ENCODE measurements at places on chromosomes 3 and 15.

DNA sequence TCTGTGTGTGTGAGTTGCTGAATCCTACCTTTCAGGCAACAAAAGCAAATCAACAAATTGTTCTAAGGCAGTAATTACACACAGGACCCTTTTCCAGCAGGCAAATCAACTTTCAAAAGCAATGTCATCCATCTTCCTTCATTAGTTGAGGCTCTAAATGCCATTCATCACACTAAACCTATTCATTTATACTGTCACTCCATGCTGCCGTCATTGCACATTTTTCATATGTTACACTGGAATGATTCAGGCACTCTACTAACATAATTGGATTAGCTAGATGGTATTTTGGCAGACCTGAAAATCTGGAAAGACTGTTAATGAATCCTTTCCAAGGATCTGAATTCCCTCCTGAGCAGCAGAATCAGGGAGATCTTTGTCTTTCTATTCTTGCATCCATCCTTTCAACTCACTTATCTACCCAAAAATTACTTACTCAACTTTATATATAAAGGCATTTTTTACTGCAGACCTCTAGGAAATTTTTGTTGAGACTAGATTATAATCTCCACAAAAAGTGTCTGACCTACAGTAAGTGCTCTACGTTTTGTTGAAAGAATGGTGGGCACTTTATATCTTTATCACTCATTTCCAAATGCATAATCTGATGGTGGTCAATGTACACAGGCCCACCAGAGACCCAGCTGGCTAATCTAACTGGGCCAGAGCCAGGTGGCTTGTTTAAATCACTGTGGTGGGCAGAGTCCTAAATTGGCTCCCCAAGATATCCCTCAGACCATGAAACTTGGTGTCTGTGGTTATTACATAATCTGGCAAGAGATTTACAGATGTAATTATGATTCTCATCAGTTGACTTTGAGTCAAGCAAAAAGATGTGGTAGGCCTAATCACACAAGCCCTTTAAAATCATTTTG lies 25.0 kb downstream of the MIX23 start:
- no peak for DNase-seq

DNA sequence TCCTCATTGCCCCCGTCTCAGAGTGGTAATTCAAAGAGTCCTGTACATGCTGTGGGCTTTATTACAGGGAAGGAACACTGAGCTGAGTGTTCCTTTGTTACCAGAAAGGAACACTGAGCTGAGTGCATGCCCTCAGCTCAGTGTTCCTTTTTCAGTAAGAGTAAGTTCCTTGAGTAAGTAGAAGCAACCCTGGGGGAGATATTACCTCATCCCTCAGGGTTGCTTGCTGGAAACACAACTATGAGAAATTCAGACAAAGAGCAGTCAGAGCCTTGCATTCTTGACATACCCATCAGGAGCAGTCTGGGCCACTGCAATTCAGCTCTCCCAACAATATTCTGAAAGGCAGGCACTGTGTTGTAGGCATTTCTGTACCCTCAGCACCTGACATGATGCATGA lies 17.0 kb downstream of the CHRM5 start:
- DNase-seq: no peak

DNA sequence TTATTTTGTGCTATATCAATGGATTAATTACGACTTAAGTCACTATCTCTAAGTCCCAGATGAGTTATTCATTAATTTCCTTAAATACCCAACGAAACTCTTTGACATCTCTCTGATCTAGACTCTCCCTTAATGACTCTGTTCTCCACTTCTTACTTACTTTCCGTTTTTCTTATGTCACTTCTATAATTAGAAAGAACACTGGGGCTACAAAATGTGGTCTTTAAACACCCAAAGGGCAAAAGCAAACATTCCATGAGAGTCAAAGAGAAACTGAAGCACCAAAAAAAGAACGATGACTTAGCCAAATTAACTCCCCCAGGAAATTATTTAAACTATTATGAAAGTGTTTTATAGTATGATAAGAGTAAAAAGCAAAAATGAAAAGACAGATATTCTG lies 166.4 kb upstream of the UBE2E2 start:
- DNase-seq: no peak

DNA sequence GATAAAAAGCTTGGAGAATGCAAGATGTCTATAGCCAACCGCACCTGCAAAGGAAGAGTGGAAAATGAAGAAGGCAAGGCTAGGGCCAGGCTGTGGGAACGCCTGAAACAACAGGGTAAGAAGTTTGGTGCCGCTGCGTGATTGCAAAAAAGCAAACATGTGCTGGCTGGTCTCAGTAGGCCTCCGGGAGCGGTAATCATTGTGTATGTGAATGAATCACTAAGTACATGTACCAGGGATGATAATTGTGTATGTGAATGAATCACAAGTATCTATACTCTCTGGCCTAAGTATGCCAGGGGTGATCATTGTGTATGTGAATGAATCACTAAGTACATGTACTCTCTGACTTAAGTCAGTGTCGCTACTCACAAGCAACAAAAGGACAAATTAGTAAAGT lies 40.3 kb upstream of the PARL start:
- no peak for DNase-seq

DNA sequence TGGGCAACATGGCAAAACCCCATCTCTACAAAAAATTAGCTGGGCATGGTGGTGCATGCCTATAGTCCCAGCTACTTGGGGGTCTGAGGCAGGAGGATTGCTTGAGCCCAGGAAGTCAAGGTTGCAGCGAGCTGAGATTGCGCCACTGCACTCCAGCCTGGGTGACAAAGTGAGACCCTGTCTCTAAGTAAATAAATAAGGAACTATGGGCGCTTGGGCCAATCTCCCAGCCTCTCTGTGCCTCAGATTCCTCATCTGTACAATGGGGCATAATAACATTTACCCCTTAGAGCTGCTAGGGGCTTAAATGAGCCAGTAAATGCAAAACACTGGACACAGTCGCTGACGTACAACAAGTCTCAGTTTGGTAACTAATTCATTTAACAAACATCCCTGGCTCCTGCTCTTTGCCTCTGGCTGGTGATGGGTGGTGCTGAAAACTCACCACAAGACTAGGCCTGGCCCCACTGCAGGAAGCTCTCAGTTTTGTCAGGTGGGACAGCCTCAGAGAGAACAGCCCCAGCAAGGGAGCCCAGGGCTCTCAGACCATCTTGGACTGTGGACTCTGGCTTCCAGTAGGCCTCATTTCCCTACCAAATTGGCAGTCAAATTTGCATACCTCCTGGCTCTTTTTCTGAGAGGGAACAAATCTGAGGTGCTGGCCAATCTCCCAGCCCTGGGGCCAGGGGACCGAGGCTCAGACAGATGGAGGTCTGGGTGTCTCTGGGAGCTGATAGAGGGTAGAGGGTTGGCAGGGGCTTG lies 6.4 kb upstream of the TBC1D2B start:
- DNase-seq: peak; percentile 59

GRCh38 chr3:72015463-72015862 lies 230.5 kb upstream of the PROK2 start:
- no peak for DNase-seq

DNA sequence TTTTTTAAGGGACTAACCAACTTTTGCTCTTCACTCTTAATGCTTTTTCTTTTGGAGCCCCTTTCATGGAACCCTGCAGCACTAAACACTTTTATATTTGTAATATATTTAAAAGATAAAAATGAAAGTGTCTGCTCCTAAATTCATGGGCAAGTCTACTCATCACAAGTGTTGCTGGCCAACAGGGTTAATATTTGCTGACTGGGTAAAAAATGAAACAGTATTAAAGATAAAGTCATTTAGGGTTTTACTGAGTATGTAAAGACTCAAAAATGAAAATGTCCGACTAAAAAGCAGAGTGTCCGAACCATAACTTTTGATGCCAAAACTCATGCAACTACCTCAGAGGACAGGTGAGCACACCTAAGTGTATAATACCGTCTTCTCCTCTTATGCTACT lies 54.0 kb downstream of the MOBP start:
- no peak for DNase-seq

DNA sequence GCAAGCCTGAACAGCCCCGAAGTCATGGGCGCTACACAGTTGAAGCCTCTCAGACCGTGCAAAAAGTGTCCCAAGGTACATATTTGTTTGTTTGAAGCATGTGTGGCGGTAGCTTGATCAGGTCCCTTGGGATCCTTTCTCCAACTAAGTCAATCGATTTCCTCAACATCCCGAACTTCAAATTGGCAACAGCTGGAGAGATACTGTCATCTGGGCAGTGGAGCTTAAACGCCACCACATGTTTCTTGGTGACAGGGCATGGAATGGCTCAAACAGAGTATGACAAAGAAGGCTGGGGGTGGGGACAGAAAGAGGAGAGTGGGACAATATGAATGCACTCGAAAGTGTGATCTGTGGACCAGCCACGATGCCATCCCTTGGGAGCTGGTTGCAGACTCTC lies 84.9 kb upstream of the PSMD6 start:
- DNase-seq: no peak

GRCh38 chr3:31232055-31233025 lies 300.4 kb upstream of the STT3B start:
- peak; percentile 88 for DNase-seq

- no peak for DNase-seq
Observed at GRCh38 chr15:67755936-67756335, 69.4 kb upstream of the SKOR1 start.

GRCh38 chr3:134328147-134328591 lies 46.1 kb downstream of the AMOTL2 start:
- DNase-seq: no peak

Measured in CD14-positive monocyte (primary cell).